ENCODE measurements at places on chromosomes 16 and 17.

DNA sequence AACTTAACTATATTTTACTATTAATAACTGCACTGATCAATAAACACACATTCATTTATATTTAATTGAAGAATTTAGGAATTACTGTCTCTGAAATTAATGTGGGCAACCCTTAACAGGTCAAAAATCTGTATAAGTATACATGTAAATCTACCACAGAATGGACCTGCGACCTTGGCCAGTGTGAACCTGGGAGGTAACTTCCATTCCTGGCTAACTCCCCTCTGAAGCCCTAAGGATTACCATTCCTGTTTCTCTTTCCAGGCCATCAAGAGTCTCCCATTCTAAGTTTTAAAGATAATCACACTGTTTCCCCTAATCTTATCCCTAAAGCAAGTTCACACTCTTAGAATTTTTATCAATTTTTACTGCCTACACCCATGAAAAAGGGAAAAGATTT, 58.1 kb downstream of the SMURF2 start:
- DNase-seq, result no peak

DNA sequence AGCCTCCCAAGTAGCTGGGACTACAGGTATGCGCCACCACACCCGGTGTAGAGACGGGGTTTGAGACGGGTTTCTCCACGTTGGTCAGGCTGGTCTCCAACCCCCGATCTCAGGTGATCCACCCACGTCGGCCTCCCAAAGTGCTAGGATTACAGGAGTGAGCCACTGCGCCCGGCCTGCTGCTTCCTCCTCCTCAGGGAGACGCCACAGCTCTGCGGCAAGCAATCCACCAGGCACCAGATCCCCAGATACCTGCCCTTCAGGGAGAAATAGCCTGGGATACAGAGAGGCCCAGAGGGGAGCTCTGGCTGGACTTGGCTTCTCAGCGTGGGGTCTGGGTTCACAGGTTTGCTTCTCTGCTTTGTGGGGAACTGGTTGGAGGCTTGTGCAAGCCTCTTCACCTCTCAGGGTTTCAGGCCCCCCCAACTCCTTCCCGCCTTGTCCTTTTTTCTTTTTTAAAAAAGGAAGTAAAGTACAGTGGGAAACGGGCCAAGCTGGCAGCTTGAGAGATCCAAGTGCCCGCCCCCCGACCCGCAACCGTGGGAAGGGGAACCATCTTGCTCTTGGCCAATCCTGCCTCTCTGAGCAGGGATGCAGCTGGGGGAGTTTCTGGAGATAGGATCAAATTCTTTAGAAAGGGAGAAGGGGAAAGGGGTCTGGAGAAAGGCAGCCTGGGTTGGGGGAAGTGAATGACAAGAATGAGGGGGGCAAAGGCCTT, 2.6 kb upstream of the SPHK1 start:
- no peak for DNase-seq

DNA sequence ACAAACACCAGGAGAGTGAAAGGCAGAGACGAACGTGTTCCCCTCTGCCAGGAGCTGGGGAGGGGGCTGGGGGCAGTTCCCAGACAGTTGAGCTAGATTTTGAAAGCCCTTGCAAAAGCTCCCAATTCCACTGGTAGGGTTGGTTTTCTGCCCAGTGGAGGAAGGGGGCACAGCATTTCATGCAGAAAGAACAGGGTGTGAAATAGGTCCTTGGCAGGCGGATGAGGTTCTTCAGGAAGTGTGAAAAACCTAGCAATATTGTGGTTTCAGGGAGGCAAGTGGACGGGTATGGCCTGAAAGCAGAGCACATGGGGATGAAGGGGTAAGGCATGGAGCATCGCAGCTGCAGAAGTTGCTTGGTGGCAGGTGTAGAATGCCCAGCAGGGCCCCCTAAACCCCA, 248.3 kb downstream of the KATNIP start:
- no peak for DNase-seq

DNA sequence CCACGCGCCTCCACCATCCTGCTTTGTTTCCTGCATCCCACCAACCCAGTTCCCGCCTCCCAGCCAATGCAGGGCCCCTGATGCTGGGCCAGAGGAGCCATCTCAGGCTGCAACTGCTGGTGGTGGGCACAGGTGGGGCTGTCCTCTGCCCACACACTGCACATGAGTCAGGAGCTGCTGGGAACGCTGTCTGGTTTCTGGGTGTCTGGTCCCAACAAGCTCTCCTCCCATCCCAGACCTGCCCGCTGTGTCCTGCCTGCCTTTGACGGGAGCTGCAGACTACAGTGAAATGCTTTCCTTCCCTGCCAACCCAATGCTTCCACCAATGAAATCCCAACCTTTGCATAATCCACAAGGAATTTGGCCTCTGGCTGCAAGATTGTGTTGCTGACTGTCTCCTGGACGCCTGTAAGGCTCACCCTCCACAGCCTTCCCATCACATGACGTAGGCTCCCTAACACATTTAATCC, 98.9 kb downstream of the N4BP1 start:
- no peak for DNase-seq

- no peak for DNase-seq
Observed at GRCh38 chr16:85491798-85492294, 121.3 kb upstream of the GSE1 start.

DNA sequence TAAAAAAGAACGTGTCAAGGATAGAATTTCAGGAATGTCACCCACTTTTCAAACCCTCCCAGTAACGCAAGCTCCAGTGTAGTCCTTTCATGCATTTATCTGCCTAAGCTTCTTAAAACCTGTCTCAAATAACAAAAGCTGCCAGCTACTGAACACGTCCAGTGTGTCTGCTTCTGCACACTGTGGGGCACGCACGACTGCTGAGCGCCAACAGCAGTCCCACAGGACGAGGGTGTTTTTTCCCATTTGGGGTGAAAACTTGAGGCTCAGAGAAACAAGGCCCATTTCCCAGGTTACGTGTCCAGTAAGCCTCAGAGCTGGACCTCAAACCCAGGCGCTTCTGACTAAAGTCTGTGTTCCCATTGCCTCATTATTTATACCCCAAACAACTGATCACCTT, 17.2 kb downstream of the NTAN1 start:
- no peak for DNase-seq

- DNase-seq, result no peak
Observed at GRCh38 chr17:29821897-29822296, 108.1 kb downstream of the SSH2 start.

- DNase-seq, result no peak
Observed at GRCh38 chr17:47635734-47636133, 14.0 kb upstream of the KPNB1 start.

- no peak for DNase-seq
Observed at GRCh38 chr17:81189670-81190530, 23.9 kb upstream of the AATK start.

GRCh38 chr17:78227455-78227916, 3.9 kb upstream of the TMEM235 start:
- no peak for DNase-seq

- no peak for DNase-seq
Observed at GRCh38 chr16:27822529-27822928, 241.0 kb downstream of the GSG1L start.

DNA sequence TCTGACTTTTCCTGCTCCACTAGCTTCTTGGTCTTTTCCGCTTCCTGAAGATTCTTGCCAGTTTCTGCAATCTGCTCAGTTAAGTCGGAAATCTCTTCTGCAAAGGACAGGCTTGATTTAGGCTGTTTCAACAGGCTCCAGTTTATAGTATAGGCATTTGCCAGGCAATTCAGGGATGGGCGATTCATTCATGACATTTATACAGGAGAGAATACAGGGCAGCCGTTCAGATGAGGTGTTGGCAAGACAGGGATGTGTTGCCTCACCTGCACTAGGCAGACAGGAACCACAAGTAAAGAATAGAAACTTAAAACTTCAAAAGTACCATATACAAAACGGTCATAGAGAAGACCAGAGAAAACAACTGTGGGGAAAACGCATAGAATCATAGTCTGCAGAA, 61.7 kb downstream of the MYH13 start:
- DNase-seq, result no peak

GRCh38 chr17:27366437-27366836, 72.5 kb downstream of the WSB1 start:
- DNase-seq, result no peak

DNA sequence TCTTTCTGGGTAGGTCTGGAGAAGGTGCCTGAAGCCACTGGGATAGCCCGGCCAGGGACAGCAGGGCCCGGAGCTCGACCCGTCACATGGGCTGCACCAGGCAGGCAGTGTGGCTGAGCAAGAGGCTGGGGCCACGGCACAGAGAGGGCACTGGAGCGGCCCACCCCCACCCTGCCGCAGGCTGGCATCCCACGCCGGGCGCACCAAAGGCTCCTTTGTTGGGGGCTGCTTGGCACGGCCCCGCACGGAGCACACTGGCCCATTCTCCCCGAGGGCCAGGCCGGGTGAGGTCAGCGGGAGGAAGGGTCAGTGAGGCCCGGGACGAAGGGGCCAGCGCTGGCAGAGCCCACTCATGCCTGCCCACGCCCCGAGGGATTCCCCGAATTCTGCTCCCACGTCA, 36.5 kb upstream of the PVALEF start:
- no peak for DNase-seq

- no peak for DNase-seq
Observed at GRCh38 chr17:57561072-57561861, 183.8 kb downstream of the CCDC182 start.

GRCh38 chr17:19407601-19408345, 3.3 kb upstream of the RNF112 start:
- no peak for DNase-seq

DNA sequence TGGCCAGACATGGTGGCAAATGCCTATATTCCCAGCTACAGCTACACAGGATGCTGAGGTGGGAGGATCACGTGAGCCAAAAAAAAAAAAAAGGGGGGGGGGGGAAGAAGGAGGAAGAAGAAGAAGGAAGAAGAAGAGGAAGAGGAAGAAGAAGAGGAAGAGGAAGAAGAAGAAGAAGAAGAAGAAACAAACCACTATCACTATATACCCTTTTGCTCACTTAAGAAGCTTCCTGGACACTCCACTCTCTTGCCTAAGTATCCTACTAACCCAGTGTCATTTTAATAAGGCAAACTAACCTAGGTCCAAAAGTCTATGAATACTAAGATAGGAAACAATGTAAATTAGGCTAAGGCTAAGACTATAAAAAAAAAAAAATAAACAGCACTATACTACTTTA, 54.8 kb downstream of the GPATCH8 start:
- DNase-seq, result no peak
